Astrocyte of the spinal cord (primary cell): ENCODE measurements at places on chromosomes 3 and 15.

GRCh38 chr3:46912986-46913385 lies 35.5 kb downstream of the PTH1R start:
- no peak for DNase-seq

DNA sequence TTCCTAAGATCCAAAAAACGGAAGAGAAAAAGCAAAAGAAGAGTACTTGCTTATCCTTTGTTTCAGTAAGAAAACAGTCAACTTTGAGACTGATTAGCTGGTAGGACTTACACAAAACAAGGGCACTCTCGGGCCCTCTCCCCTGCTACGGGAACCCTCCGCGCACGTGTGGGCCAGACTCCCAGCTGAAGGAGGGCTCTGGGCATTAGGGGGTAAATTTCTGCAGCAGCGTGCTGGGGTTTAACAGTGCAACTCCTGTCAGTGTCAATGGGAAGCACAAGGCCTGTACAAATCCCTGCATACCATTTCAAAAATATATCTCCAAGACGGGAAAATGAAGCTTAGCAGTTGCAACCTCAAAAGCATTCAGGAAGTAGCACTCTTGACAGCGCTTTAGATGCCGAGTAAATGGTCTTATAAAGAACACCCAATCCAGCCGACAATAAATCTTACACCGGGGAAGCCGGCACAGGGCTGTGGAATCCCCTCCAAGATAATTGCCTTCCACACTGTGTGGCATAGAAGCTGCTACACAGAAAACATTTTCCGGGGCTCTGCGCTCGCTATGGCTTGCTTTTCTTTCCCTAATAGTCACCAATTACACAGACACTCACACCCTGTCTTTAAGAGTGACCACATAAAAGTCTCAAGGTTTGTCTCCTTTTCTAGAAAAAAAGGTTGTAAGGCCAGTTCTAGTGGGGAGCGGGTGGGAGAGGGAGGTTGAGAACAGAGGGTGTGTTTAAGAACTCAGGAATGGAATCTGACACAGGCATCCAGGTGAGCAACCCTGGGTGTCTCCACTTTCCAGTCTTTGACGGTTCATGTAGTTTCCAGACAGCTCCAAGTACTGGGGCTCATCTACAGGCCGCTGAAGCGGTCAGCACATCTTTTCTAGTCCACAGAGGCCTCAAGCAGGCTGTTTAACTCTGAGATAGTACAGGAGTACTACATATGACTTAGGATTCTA lies 512.7 kb downstream of the FOXP1 start:
- DNase-seq: no peak

DNA sequence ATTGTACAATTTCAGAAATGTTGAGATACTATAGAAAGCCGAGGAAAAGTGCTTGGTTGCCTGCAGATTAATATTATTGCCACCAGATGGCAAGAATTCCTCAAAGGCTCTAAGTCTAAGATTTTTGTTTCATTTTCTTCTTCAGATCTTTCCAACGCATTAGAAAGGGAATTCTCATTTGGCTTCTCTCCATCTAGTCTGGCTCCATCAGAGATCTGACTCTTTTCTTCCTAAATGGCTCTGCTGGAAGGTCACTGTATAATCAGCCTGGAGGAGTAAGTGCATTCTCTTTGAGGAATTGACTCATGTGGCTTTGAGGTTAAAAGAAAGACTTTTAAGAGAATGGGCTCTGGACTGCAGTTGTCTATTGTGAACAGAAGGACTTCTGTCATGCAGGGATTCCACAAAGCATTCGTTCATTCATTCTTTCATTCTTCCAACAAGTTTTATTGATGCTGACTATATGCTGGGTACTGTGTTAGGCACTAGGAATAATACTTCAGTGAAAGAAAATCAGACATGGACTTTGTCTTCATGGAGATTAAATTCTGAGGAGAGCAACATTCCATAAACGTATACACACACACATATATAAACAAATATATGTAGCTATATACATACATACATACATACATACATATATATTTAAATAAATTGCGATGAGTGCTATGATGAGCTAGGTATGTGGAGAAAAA lies 55.3 kb downstream of the SLC28A2 start:
- DNase-seq: peak; percentile 59

- DNase-seq: peak; percentile 73
Measured at GRCh38 chr3:88219138-88219792, 69.5 kb downstream of the C3orf38 start.

DNA sequence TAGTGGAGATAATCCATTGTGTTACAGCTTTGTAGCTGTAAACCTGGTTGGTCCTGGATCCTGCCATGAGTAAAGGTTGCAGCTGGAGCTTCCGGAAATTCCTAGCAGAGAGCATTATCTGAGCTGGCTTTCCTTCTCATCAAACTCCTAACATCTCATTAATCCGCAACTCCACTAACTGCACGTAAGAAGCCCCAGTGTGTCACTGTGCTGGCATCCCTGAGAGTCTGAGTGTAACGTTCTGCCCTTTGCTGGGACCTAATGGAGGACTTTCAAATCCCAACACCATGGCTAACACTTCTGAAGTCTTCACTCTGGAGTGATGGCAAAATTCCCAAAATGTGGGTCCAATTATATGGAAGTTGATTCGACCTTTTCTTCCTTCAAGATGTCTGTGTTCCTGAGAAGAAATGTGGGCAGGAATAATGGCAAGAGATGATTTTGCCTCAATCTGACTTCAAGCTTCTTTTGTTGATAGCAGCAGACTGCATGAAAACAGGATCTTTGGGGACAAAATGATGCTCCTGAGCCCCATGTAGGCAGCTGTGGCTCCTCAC lies 9.6 kb upstream of the TRPM1 start:
- no peak for DNase-seq

DNA sequence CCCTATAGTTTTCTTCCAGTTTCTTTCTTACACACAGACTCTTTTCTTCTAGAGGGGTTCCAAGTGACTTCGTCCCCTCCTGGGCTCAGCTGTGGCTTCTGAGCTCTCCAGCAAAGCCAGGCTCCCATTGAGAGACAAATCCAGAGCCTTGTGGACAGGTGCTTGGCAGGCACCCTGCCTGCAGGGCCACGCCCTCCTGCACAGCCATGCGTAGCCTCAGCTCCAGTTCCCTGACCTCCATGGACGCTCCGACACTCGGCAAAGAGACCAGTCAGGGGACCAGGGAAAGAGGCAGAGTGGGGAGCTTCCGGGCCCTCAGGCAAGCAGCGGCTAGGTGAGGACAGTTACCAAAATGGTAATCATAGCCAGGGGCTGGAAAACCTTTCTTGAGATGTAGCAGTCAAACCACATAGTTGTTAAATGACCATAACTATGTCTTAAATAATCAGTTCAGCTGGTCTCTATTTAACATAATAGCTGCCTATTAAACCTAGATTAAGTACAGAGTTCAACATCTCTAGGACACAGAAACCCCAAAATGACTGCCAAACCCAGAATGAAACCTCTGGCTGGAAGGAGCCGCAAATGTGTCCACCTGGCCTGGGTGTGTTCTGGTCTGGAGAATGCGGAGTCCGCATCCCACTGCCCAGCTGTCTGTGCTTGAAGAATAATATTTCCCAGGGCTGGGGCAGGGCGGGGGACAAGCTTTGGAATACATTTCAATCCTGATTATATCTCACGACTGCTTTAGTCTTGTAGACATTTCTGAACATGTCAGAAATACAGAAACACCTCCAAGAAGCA lies 69.3 kb upstream of the RGMA start:
- DNase-seq: no peak
